Breast epithelium (tissue), 4 donors: ENCODE measurements at places on chromosomes 1 and 21. TPM values are rescaled to one million over a fixed set of nuclear protein-coding genes. Genes with fewer than 3 reads are reported as not detected.

DNA sequence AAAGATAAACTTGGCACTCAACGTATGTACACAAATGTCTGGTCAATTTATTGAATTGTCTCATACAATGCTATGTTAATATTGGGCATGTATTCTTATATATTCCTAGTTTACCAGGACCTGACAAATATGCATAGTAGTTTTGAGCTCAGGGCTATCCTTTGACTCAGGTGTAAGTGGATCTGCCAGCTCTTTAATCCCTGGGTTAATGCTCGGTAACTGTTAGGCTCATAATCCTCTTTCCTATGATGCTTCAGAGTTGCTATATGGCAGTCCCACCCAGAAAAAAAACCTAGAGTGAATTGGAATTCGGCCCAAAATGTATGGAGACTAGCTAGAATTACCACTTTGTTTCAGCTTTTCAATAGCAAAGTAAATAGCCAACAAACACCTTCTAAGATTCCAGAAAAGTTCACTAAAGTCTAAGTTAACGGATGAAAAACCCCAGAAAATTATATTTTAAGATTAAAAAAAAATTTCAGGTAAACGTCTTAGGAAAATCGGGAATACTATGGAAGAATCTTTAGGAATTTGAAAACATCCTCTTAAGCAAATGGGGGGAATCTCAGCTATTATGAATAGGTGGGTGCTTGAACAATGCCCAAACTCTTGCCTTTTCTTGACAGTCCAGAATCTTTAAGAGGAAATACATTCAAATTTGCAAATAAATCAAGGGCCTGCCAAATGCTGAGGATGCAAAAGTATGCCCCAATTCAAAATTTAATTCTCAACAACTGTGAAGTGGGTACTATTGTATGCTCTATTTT, 10.9 kb downstream of the H3-3A start:
- DNase-seq: no peak

GRCh38 chr1:37915476-37916093, 31.3 kb downstream of the INPP5B start:
- no peak for DNase-seq

GRCh38 chr1:66679140-66679539, 73.1 kb upstream of the DYNLT5 start:
- DNase-seq: no peak

The VWA5B1 gene
- not detected for total RNA-seq

The PWP2 gene
- 5.8 TPM for total RNA-seq
